T-cell (primary cell): ENCODE measurements at places on chromosomes 12 and 14. TPM values are rescaled to one million over a fixed set of nuclear protein-coding genes. Genes with fewer than 3 reads are reported as not detected.

The FSCB gene
- not detected for total RNA-seq

The TSHR gene
- total RNA-seq, result 1.3 TPM

The RDH16 gene
- total RNA-seq, result 1.2 TPM

The RDH11 gene
- total RNA-seq, result 44.2 TPM

The PLXNC1 gene
- total RNA-seq, result 19.2 TPM

The KCNC2 gene
- total RNA-seq, result not detected

The PACS2 gene
- total RNA-seq, result 84.0 TPM

The CALM1 gene
- total RNA-seq, result 805 TPM

The C12orf42 gene
- total RNA-seq, result 9.6 TPM

The SERPINA3 gene
- total RNA-seq, result 6.1 TPM

The DPPA3 gene
- not detected for total RNA-seq

The GZMH gene
- 21.8 TPM for total RNA-seq

The KCNMB4 gene
- total RNA-seq, result 1.8 TPM

The DCD gene
- total RNA-seq, result not detected

The PLA2G1B gene
- total RNA-seq, result 1.8 TPM

The MYF6 gene
- not detected for total RNA-seq

The KLHL33 gene
- total RNA-seq, result 0.07 TPM

The RILPL1 gene
- 6.1 TPM for total RNA-seq

The SLC6A13 gene
- 0.49 TPM for total RNA-seq

The B3GNT4 gene
- 0.35 TPM for total RNA-seq

The POTEG gene
- not detected for total RNA-seq

The PLCZ1 gene
- total RNA-seq, result not detected

The ZNF384 gene
- total RNA-seq, result 68.6 TPM

The SLCO1B3 gene
- total RNA-seq, result not detected

The SOX5 gene
- total RNA-seq, result not detected

The RNASE2 gene
- total RNA-seq, result not detected
